ENCODE measurements at places on chromosomes 2 and 18.

DNA sequence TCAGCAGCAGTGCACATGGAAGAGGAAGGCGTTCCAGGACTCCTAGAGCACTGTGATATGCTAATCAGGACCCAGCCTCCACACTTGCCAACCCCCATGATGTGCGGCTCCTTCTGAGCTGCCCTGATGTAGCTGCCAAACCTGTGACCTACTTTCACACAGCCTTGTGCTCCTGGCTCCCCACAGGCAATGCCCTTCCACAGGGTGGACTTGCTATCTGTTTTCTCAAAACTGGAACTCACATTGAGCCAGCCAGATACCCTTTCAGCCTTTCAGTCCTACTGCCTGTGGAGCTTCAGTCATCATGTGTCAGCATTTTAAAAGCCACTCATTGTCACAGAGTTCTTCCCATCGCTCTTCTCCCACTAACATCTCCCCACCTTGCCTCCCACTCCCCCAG is 181.6 kb downstream of the AFF3 start:
- no peak for DNase-seq

- no peak for DNase-seq
Measured at GRCh38 chr18:36706134-36706881, 122.5 kb downstream of the TPGS2 start.

GRCh38 chr18:70419526-70419925 is 130.7 kb downstream of the SOCS6 start:
- no peak for DNase-seq

DNA sequence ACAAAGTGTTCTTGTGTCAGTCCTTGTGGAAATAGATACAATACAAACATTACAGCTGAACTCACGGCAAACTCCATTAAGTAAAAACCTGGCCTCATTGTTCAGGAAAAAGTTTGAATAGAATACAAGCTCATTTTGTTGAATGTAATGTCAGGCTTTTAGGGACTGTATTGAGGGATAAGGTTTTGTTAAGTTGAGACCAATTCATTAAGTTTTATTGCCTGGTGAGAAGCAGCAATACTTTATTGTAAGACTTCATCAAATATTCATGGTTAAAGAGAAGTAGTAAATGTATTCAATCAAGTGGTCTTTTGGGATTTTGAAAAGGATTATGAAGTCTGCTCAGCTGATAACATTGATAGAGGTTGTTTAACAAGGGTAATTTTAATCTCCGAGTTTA is 35.4 kb upstream of the METAP1D start:
- no peak for DNase-seq

GRCh38 chr2:47558768-47559684 is 156.1 kb downstream of the MSH2 start:
- DNase-seq = no peak

DNA sequence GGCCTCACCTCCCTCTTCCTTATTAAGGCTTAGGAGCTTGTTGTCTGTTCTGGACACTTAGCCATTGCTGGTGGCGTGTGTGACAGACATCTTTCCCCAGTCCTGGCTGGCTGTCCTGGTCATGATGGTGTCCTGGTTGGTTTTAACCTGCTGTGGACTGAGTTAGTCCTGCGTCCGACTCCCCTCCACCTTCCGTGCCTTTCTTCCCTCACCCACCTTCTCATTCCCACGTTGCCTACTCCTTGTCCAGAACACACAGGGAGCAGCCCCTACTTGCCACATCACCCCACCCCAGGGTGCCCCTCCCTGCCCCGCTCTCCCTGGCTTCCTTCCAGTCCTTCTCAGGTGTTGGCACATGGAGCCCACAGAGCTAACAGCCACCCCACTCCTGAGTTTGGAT is 9.5 kb downstream of the ANO7 start:
- no peak for DNase-seq

DNA sequence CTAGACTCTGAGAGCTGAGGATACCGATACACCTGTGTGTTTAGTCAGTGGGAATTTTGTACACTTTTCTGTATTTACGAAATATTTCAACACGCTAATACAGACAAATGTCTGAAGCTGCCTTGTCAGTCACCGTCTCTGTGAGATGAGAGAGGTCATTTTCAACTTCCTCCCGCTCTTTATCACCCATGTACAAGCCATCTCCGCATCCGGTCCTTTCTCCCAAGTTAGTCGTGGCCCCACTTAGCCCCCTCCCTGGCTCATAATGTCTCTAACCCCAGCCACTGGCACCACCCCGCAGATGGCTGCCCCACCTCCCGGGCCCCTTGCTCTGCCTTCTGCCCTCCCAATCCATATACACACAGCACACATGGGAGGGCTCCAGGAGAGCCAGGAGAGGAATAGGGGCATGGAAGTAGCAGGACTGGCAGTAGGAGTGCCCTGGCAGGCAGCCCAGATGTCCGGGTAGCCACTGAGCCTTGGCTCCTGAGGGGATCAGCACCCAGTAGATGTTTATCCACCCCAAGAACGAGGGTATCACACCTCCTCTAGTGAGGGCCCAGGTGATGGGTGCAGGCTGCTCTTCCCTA is 2.0 kb upstream of the RUFY4 start:
- no peak for DNase-seq

- no peak for DNase-seq
Measured at GRCh38 chr2:27155069-27155520, 6.3 kb downstream of the TCF23 start.

GRCh38 chr2:133157141-133157540 is 411.1 kb downstream of the NCKAP5 start:
- DNase-seq = no peak

- DNase-seq = no peak
Measured at GRCh38 chr2:169966454-169966853, 139.2 kb downstream of the UBR3 start.

GRCh38 chr2:156867201-156867600 is 390.3 kb upstream of the GALNT5 start:
- DNase-seq = no peak

DNA sequence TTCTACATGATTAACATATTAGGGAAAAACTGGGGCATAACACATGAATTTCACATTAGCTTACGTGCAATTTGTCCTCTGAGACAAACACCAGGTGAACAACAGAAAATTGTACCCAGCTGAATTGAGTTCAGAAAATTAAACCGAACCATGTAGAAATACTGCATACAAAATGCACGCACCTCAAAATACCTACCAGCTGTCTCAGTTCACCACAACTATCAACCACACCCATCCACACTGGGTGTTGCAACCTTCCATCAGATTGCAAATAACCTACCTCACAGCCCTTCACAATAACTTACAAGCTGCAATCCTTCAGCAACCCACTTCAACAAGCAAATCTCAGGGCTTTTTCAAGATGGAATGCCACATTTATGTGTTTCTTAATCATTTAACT is 55.9 kb downstream of the UNC50 start:
- no peak for DNase-seq

DNA sequence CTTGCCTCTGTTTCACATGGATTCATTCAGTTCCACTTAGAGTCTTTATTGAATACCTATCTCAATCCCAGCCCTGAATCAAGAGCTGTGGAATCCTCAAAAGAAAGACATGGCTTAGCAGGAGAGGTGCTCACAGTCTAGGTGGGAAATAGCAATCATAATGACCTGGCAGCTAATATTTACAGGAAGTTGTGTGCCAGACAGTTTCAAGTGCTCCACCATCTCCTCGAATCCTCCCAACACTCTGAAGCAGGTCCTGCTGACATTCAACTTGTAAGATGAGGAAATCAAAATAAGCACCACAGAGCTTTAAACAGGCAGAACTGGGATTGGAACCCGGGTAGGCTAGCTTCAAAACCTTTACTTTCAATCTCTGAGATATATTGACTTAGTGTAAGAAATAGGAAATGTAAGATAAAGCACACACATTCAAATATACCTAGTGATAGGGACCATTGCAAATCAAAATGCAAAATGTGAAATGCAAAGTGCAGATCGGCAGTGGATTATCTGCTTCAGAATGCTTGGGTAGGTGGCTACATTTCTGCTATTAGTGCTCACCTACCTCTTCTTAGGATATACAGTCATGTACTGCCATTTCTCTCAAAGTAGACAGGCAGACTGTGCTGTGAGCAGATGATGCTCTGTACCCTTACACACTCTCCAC is 182.0 kb downstream of the PRKCE start:
- no peak for DNase-seq

GRCh38 chr2:33021542-33022227 is 74.9 kb downstream of the LTBP1 start:
- no peak for DNase-seq

DNA sequence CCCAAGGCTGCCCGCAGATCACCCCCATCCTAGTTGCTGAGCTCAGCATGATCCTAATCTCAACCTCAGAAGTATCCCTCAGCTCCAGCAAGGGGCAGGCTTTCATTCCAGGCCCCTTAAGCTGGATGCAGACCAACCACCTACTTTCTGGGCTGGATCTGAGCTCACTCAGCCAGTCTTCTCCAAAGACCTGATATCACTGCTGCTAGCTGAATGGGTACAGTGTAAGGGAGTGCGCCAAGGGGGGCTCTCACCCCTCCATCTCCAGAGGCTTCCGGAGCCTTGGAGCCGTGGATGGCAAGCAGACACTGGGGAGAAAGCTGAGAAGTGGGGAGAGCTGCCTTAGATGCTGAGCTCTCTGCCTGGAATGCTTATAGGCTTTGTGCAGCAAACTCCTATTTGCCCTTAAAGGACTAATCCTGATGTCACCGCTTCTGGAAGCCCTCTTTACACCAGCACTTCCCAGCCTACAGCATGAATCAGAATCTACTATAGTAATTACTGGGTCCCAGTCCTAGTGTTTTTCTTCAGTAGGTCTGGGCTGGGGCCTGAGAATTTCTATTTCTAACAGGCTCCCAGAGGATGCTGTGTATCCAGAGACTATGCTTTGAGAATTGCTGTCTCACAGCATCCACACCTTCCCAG is 31.0 kb downstream of the GYPC start:
- no peak for DNase-seq

- no peak for DNase-seq
Measured at GRCh38 chr2:224312741-224313140, 89.2 kb downstream of the FAM124B start.

GRCh38 chr2:16184945-16185660 is 244.8 kb downstream of the MYCN start:
- DNase-seq = no peak

GRCh38 chr2:85436836-85437487 is 18.4 kb downstream of the SH2D6 start:
- DNase-seq = no peak

DNA sequence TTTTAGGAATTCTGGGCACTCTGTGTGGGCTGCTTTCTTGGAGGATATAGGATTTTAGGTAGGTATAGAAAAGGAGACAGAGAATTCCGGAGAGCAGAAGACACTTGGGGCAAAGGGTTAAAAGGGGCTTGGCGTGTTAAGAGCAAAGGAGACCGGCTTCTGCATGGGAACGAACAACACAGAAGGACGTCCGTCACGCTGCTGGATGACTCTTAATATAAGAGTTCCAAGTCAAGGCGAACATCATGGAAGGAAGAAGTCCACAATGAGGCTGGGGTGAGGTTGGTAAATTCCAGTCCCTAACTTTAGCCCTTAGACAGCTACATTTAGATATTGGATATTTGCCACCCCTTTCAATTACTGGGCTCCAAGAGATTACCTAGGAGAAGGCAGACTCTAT is 15.9 kb upstream of the SLC20A1 start:
- DNase-seq = no peak

- no peak for DNase-seq
Measured at GRCh38 chr18:5997361-5997760, 102.0 kb upstream of the TMEM200C start.

GRCh38 chr18:51300912-51301311 is 103.4 kb upstream of the MEX3C start:
- DNase-seq = no peak

- DNase-seq = no peak
Measured at GRCh38 chr2:197700960-197701359, 4.2 kb upstream of the MARS2 start.

DNA sequence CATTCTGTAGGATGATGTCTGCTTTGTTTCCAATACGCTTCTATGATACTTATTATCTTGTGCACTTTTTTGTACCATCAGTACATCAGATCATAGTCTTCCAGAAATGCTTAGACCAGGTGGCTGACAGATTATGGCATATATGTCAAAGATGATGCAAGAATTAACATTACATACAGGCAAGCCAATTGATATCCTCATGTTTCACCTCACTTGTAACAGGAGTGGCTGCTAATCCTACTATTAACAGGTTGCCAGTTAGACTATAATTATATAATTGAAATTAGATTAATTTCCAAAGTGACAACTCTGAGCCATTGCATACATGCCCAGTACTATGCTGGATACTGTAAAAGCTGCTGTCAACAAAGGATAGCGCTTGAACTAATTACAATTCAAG is 77.2 kb downstream of the TLK1 start:
- peak; percentile 21 for DNase-seq

DNA sequence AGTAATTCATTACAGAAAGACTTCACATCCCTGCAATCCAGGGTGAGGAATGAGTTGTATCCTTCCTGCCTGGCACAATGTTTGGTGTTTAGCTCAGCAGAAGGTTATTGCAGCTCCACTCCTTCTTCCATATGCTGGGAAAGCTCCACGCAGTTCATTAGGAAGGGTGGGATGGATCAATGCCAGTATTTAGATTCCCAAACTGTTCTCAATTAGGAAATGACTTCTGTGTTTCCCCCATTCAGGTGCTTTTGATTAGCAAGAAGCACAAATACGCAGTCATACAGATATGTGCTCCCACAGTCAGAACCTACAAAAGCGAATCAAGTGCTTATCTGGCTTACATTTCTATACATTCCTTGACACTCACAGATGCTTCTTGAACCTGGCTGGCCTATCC is 340.6 kb downstream of the NYAP2 start:
- no peak for DNase-seq

GRCh38 chr2:149596471-149596870 is 8.9 kb upstream of the MMADHC start:
- DNase-seq = no peak

GRCh38 chr2:715038-715437 is 37.8 kb upstream of the TMEM18 start:
- DNase-seq = no peak

GRCh38 chr2:8550481-8550880 is 131.4 kb upstream of the ID2 start:
- DNase-seq = no peak

DNA sequence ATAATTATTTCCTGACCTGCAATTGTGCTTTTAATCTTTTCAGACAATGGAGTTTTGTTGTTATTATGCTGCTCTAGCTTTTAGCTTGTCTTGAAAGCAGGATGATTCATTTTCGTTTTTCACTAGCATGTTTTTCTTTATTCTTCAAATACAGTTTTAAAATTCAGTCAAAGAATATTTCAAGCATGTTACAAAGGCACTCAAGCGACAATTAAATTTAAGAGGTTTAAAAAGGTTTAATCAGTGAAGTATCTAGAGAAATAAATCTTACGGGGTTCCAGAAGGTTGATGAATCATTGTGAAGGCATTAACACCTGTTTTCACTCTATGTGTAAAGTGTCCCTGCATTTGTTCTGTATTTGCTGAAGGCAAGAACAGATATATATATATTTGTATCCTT is 390.7 kb upstream of the TMEFF2 start:
- peak; percentile 39 for DNase-seq

DNA sequence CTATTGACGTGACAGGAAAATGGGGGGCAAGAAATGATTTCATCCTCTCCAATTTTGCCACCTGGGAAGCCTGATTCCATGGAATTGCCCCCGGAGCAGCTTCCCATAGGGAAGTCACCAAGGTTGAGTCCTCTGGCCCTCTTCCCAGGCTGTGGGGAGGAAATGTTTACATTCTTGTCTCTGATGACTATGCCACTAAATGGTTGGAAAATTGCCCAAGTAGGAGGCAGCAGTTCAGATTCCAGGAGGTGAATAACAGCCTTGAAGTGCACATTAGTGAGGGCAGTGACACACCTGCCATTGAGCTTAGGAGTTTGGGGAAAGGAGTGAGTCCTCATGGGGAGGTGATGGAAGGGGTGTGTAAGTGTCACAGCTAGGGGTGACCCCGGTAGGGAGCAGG is 449.2 kb upstream of the DCC start:
- peak; percentile 80 for DNase-seq
